ENCODE measurements at places on chromosomes 6 and 20.

DNA sequence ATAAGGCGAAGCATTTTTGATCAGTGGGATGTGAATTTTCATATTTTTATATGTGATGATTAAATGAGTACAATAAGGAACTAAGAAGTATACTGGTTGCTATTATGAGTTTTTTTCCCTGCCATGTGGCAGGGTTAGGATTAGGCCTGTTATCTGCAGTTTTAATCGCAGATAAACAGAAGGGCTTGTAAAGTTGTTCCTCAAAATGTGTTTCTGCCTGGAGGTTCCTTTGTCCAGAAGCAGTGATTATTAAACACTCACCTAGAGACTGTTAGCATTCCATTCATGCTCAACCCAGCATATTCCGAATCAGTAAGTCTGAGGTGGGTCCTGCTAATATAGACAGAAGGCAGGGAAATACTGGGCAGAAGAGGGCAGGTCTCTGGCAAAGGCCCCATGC is 316.0 kb downstream of the CLIC5 start:
- DNase-seq, result no peak

DNA sequence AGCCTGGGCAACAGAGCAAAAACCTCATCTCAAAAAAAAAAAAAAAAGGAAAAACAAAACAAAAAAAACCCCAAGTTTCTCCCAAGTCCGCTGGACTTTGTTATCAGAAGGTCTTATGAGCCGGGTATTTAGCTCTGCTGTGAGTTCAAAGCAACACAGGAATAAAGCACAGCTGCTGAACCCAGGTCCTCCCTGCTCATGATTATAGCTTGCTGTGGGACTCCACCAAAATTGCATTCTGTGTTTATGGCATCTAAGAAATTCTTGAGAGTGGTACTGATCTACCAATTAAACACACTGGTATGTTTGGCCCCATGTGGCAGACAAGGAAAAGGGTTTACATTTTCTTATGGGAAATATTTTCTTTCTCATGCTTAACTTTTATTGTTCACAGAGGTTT is 93.6 kb upstream of the NEDD9 start:
- no peak for DNase-seq

DNA sequence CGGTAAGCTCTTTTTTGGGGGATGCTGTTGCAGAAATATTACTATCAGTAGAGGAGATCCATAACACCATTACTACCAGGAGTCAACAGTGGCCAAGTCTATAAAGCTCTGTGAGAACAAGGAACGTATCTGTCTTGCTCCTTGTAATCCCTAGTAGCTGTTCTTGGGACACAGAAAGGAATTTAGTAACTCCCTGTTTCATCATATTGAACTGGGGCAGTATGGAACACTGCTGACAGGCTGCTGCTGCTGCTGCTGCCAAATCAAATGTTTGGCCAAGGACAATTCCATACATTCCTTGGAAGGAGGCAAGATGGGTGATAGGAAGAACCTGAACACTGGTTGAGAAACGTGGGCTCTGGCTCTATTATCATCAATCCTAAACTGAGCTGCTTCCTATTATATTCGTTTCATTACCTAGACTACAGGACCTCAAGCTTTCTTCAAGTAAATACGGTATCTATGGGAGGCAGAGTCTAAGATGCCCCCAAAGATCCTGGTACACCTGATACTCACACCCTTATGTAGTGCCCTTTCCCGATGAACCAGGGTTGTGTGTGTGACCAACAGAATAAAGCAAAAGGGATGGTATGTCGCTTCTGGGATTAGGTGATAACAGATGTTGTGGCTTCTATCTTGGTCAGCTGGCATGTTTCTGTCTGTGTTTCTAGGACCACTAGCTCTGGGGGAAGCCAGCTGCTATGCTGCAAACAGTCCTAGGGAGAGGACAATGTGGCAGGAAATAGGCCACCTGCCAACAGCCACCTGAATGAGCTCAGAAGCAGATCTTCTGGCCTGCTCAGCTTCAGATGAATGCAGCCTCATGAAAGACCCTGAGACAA is 39.5 kb downstream of the ELOVL5 start:
- no peak for DNase-seq

DNA sequence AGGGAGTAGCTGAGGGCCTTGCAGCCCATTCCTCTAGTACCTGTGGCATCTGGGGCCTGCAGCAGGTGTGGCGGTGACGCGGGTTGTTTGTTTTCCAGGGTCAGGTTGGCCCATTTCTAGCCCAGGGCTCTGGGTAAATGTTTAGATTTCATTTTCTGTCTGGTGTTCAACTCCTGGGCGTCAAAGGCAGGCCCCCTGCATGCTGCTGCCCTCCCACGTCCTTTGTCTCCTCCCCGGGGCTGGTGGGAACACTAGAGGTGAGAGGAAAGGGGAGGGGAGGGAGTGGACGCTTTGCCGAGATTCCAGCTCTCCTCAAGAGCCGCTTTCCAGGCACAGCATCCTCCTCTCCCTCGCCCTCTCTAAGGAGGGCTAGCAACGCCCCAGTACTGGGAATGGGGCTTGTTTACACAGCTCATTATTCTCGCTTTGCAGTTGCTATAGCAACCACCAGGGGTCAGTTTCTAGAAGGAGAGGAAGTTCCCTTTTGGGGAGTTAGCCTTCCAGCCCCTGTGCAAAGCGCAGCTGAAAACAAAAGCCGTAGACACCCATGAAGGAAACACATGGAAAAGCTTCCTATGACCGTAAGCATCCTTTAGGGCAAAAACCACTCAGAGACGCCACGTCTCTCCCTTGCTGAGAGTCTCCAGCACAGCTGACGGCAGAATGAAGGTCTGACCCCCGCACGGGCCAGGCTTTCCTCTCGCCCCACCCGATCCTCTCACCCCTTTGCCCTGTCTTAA is 170.6 kb downstream of the LY86 start:
- no peak for DNase-seq

GRCh38 chr20:22924949-22925612 is 110.0 kb upstream of the SSTR4 start:
- DNase-seq, result no peak

DNA sequence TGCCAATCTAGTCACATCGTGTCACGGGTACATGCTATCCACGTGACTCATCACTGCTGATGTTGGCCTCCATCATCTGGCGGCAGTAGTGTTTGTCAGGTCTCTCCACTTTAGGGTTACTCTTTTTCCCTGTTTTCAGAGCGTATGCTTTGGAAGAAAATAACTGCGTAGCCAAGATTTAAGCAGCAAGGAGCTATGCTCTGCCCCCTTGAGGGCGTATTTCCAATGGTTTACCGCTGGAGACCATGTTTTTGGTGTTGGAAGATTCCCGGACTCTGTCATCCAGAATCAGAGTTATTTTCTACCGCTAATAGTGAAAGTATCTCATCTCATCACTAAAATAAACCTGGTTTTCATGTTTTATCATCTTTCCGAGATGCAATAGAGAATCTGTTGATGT is 306.5 kb downstream of the C6orf118 start:
- no peak for DNase-seq

DNA sequence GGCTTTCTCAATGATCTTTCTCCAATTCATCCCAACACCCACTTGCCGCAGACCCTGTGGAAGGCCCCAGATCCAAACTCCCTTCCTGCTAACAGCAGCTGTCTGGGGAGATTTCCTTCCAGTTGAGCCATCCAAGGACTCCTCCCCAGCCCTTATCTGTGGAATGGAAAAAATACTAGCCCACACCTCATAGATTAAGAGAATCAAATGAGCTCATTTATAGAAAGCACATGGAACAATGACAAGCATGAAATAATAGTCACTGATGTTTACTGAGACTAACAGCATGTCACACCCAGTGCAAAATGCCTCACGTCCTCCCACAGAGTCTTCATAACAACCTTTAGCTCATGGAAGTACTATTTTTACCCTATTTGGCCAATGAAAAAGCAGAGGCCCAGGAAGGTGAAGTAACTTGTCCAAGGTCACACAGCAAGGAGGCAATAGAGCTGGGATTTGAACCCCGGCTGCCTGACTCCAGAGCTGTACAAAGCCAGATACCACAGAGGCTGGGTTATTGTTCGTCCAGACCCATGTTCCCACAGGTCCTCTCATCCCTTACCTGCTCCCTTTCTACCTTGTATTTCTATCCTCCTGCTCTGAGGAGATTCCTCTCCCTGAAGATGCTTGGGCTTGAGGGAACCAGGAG is 23.4 kb upstream of the PTGIS start:
- DNase-seq, result no peak

GRCh38 chr6:94446120-94446519 is 1026.8 kb upstream of the EPHA7 start:
- DNase-seq, result no peak

DNA sequence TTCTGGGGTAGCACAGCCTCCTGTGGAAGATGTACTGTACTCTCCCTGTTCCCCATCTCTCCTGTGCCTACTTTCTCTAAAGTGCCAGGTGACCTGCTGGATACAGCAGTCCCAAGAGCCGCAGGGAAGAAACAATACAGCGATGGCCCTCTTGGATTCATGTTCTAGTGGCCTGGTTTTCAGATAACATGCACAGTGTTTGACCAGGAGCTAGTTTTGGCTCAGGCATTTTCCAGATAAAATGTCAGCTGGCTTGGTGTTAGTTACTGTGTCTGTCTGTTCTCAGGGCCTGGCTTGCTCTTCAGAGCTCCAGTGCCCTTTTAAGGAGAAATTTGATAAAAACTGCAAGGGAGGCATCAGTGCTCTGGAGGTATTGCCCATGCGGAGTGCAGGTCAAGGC is 41.3 kb downstream of the GABRR2 start:
- no peak for DNase-seq

DNA sequence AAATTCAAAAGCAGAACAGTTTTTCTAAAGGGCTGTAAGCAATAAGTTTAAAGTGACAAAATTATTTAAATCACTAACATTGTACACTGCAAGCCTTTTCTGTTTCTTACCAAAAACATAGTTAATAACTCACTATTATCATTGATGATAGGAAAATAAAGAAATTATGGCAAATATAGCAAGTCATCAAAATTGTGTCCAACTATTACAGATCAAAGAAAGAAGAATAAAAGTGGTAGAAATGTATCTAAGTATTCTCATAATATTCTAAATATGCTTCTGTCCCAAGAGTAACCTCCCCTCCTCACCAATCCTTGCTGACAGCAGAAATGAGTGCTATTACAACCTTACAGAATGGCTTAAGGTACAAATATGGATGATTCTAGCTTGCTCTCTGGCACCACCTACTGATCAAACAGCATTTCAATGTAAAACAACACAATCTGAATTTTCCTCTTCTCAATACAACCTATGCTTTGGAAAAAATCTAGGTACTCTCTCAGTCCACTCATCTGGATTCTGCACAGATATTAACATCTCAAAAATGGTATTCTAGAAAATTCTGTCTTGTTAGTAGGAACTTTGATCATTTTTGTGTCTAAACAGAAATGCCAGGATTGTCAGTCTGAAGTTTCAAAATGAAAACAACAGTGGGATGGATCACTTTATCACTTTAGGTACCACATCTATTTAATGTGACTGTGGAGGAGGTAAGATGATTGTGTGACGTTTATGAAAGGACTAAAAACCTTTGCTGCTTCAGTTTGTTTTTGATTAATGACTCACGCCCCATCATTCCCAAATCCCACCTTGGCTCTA is 40.9 kb downstream of the ZFP64 start:
- no peak for DNase-seq

- DNase-seq, result no peak
Measured at GRCh38 chr6:142732790-142733189, 212.2 kb downstream of the HIVEP2 start.

- no peak for DNase-seq
Measured at GRCh38 chr6:143803769-143804568, 39.2 kb upstream of the LTV1 start.

DNA sequence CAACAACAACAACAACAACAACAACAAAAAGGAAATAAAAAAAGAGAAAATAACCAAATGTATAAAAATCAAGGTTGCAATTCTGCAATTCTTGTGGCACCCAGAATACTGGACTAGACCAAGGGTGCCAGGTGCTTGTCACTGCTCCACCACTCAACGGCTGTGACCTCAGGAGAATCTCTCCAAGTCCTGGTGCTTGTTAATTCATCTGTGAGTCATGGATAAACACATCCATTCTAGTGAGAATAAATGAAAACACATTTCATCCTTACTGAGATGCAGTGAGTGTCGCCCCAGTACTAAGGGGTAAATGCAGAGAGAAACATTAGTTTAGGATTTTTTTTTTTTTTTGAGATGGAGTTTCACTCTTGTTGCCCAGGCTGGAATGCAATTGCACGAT is 32.0 kb downstream of the HLA-C start:
- DNase-seq, result no peak

GRCh38 chr6:4382362-4382853 is 247.0 kb upstream of the ECI2 start:
- no peak for DNase-seq

DNA sequence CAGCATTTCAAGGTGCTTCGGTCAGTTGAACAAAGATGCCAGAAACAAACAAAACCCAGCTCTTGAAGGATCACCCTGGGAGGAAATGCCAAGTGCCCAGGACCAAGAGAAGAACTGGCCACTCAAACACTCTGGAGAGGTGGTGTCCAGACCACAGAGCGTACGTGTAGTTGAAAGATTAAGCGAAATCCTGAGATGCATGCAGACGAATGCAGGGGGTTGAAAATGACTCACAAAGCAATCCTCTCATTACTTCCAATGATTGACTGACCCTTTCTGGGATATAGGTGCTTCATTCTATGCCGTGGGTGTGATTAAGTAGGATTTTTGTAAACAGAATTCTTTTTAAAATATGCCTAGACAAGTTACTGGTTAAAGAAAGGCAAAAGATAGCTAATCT is 71.5 kb upstream of the ATXN1 start:
- DNase-seq, result no peak

- no peak for DNase-seq
Measured at GRCh38 chr6:45630314-45630713, 252.6 kb upstream of the SUPT3H start.

DNA sequence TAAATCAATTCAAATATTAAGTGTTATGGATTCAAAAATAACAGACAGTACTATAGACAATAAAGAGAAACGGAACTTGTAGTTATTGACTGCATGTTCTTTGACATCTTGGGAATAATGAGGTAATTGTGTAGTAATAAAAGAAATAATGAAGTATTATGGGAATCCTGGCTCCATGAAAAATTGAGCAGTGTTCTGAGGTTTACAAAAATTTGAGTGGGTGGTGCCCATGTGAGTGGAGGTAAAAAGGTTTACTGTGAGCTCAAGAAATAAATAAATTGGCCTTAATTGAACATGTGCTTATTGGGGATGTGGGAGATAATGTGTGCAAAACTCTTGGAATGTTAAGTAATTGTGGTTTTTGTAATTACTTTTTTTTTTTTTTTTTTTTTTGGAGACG is 1013.7 kb upstream of the GJE1 start:
- DNase-seq, result no peak

DNA sequence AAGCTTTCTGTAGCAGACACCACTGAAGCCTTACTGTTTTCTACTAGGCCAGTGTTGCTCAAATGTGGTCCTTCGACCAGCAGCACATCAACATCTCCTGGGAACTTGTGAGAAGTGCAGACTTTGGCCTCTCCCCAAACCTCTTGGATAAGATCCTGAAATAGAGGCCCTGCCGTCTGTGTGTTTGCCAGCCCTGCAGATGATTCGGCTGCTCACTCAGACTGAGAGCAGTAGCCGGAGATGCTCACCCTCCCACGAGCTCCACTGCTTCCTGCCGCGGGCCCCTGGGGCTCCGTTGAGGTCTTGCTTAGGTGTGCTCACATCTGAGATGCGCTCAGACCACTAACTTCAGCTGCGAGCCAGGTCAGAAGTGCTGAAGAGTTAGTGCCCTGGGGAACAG is 129.5 kb upstream of the SSTR4 start:
- no peak for DNase-seq

- DNase-seq, result no peak
Measured at GRCh38 chr6:89321131-89321970, 6.3 kb upstream of the GABRR2 start.

All from stimulated activated CD8-positive, alpha-beta memory T cell treated with anti-CD3 and anti-CD28 coated beads, Interleukin-4, amount 100 ng/mL, for 1 hour (primary cell).